Stimulated activated CD4-positive, alpha-beta T cell treated with anti-CD3 and anti-CD28 coated beads, TNF-alpha, amount 100 ng/mL, for 1 hour (primary cell): ENCODE measurements at places on chromosomes 13 and 19.

DNA sequence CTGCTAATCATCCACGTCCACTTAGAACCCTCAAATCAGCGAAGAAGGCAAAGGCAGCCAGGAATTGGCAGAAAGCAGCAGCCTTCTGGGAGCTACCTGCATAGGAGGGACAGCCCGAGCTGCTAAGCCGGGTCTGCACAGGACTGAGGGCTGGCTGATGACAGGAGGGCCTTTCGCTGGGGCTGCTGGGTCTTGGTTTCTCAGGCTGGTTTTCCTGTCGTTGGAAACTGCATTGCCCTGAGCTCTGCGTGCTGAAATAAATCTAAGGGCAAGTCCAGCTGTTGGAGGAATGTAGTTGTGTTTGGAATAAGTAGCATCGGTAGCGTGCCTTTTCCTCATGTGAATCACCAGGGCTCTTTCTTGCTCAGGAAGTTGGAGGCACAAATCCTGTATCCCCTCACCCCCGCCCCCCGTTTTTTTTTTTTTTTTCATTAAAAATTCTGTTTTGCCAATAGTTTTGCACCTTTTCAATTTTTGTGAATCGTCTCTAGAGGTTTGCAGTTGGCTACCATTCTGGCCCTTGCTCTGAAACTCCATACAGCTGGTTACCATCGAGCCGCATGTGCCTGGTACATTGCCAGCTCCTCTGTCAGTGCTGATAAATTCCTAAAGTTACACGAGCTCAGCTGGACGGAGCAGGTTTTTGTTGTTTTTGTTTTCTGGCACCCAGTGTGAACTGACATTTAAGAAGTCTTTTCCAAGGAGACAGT is 193.9 kb upstream of the RNF113B start:
- DNase-seq, result no peak

- no peak for DNase-seq
Measured at GRCh38 chr13:79393564-79394249, 12.3 kb downstream of the RBM26 start.

DNA sequence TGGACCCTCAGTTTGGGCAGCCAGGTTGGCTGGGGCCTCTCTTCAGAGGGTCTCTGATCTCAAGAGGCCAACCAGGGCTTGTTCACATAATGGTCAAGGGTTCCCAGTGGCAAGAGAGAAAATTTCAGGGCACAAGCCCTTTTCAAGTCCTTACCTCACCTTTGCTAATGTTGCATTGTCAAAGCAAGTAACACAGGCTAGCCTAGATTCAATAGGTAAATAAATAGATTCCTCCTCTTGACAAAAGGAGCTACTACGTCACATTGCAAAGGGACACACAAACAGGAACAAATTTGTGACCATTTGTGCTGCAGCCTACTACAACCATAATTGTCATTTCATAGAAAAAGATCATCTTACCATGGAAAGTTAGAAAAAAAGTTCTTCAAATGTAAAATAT is 33.9 kb upstream of the FRY start:
- no peak for DNase-seq

GRCh38 chr19:45117167-45117594 is 24.2 kb downstream of the PPP1R37 start:
- no peak for DNase-seq

- no peak for DNase-seq
Measured at GRCh38 chr13:110062077-110062776, 244.7 kb downstream of the COL4A1 start.

- DNase-seq, result no peak
Measured at GRCh38 chr13:56864451-56864850, 276.3 kb upstream of the PRR20A start.
